ENCODE measurements at places on chromosomes 5 and 9.

DNA sequence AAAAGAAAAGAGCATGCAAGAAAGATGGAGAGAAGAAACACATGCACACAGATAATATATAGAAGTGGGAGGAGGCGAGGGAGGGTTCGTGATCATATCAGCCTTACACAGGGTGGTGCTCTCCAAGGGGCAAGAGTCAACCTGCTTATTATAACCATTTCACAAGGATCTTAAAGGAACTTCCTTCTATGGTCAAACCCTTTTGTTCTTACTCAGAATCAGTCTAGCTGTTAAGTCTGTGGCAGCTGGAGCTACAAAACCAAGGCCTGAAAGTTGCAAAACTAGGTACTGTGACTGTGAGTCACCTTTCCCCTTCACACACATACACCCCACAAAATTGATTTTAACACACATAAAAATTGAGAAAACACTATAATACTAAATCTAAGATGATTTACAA, 18.5 kb upstream of the ERMP1 start:
- DNase-seq = peak; percentile 42

- no peak for DNase-seq
Measured at GRCh38 chr5:109413458-109413857, 3.7 kb upstream of the PJA2 start.

GRCh38 chr5:10695055-10695649, 65.9 kb downstream of the DAP start:
- DNase-seq = peak; percentile 27

DNA sequence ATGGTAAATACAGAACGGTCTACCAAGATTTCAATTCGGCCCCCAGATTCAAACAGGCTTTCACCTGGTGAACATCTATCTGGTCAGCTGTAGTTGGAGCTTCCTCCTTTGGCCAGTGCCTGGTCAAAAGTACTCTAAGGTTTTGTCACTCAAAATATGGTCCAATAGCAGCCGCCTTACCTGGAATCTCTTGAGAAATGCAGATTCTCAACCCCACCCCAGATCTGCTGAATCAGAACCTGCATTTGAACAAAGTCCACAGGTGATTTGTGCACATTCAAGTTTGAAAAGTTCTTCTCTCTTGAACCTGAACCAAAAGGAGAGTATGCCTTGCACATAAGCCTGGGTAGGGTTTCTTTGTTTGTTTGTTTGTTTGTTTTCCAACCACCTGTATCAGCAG, 17.6 kb upstream of the WHRN start:
- no peak for DNase-seq

Measured in activated naive CD4-positive, alpha-beta T cell treated with anti-CD3 and anti-CD28 coated beads, Interleukin-2, amount 50 U/mL, for 72 hours (primary cell).